Thoracic aorta endothelial cell (primary cell): ENCODE measurements at places on chromosomes 12 and 14. TPM values are rescaled to one million over a fixed set of nuclear protein-coding genes. Genes with fewer than 3 reads are reported as not detected.

The TMPRSS12 gene
- total RNA-seq: not detected in 2 replicates

The AMHR2 gene
- total RNA-seq: not detected in 2 replicates

The TSPAN11 gene
- 1.9 and 3.2 TPM in 2 replicates for total RNA-seq

The TSHR gene
- not detected in 2 replicates for total RNA-seq

The POTEG gene
- total RNA-seq: not detected in 2 replicates

The PDE3A gene
- total RNA-seq: 64.2 and 106 TPM in 2 replicates

The CYP27B1 gene
- total RNA-seq: 0.80 and 1.5 TPM in 2 replicates

The CLEC2D gene
- 3.5 TPM in 2 replicates for total RNA-seq

The TMTC1 gene
- total RNA-seq: 11.3 and 12.2 TPM in 2 replicates

The SMIM41 gene
- 0.13 TPM in 1 of 2 replicates, not detected in the other for total RNA-seq

The C12orf76 gene
- 8.3 and 10.2 TPM in 2 replicates for total RNA-seq

The KRT6A gene
- not detected in 2 replicates for total RNA-seq

The RTL1 gene
- not detected in 2 replicates for total RNA-seq

The NRXN3 gene
- 0.22 and 0.27 TPM in 2 replicates for total RNA-seq

The LUM gene
- 1.0 and 2.4 TPM in 2 replicates for total RNA-seq

The JDP2 gene
- 3.3 and 6.1 TPM in 2 replicates for total RNA-seq

The C12orf50 gene
- 0.13 TPM in 1 of 2 replicates, not detected in the other for total RNA-seq

The PAN2 gene
- 13.3 and 18.8 TPM in 2 replicates for total RNA-seq

The ACOT6 gene
- total RNA-seq: not detected in 2 replicates

The FGD4 gene
- 44.4 and 59.5 TPM in 2 replicates for total RNA-seq

The SLC25A47 gene
- total RNA-seq: not detected in 2 replicates

The C12orf57 gene
- total RNA-seq: 64.9 and 76.2 TPM in 2 replicates

The AP1G2 gene
- 7.6 and 17.0 TPM in 2 replicates for total RNA-seq

The PTHLH gene
- total RNA-seq: 0.93 and 4.1 TPM in 2 replicates

The NEK9 gene
- 42.3 and 42.7 TPM in 2 replicates for total RNA-seq

The CCDC63 gene
- not detected in 2 replicates for total RNA-seq

The TMEM119 gene
- not detected in 2 replicates for total RNA-seq

The RIMBP2 gene
- not detected in 2 replicates for total RNA-seq

The GPR135 gene
- total RNA-seq: 3.1 and 7.6 TPM in 2 replicates
